ENCODE measurements at places on chromosomes 12 and 14. TPM values are rescaled to one million over a fixed set of nuclear protein-coding genes. Genes with fewer than 3 reads are reported as not detected.

MEG3 gene
- total RNA-seq, result 195 TPM

SLC22A17 gene
- 30.6 TPM for total RNA-seq

SMCO2 gene
- total RNA-seq, result not detected

GPR68 gene
- total RNA-seq, result not detected

OR10P1 gene
- total RNA-seq, result not detected

SRGAP1 gene
- 18.2 TPM for total RNA-seq

GARIN6 gene
- total RNA-seq, result not detected

TRPV4 gene
- total RNA-seq, result 0.34 TPM

KRT3 gene
- not detected for total RNA-seq

TTC8 gene
- total RNA-seq, result 20.9 TPM

APOF gene
- not detected for total RNA-seq

BIN2 gene
- 0.29 TPM for total RNA-seq

ANKRD33 gene
- total RNA-seq, result 2.9 TPM

DPPA3 gene
- total RNA-seq, result not detected

SLC6A13 gene
- 1.2 TPM for total RNA-seq

APEX1 gene
- 208 TPM for total RNA-seq

PPM1H gene
- total RNA-seq, result 11.2 TPM

MRPS35 gene
- 40.9 TPM for total RNA-seq

SYNJ2BP gene
- 51.7 TPM for total RNA-seq

PGAM5 gene
- total RNA-seq, result 5.0 TPM

MMP14 gene
- total RNA-seq, result 66.6 TPM

CD69 gene
- total RNA-seq, result 2.4 TPM

RNU4-1 gene
- total RNA-seq, result under 0.01 TPM

KIF26A gene
- 10.5 TPM for total RNA-seq

NABP2 gene
- 18.5 TPM for total RNA-seq

RPL10L gene
- total RNA-seq, result not detected

NOP9 gene
- total RNA-seq, result 22.3 TPM

GPHN gene
- 22.9 TPM for total RNA-seq

HOXC10 gene
- 1.3 TPM for total RNA-seq

PTPN21 gene
- 20.4 TPM for total RNA-seq

OXA1L gene
- 60.6 TPM for total RNA-seq

ACSS3 gene
- total RNA-seq, result 25.6 TPM

NTN4 gene
- 39.1 TPM for total RNA-seq
